ENCODE measurements at places on chromosomes 4 and X.

DNA sequence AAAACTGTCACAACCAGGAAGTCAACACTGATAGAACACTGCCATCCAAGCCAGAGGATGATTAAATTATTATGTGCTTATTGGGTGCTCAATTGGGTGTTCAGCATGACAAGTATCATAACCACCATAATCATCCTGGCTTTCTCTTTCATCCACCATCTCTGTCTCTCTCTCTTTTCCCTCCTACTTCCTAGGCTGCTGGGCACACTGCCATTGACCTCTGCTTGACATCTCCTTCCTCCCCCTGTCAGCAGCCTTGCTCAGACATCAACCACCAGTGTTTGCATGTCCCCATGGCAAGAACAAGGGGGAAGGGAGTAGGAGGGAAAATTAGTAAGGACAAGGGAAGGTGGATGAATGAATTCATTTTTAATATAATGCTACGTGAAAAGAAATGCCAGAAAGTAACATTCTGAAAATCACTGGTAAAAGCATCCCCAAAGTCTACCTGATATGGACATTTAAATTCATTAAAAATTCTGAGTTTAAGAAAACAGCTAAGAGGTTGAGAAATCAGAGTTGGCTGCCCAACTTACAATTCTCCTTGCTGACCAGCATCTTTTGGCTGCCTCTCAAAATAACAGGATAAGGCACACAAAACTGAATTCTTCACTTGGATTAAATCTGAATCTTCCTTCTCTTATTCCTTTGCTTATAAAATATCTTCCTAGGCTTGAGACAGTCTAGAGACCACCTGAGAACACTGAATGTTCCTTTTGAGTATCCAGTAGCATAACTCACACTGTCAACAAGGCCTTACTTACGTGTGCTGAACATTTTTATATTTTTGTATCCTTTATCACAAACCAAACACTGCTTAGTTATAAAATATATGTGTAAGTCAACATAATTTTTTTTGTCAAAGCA is 48.5 kb downstream of the SNCA start:
- H3K4me1 ChIP-seq, result no peaks in the 10 kb centered on the region
- no peaks in the 10 kb centered on the region for H3K27me3 ChIP-seq
- H3K27ac ChIP-seq, result no peak overlapping the region
- H3K36me3 ChIP-seq, result no peaks in the 10 kb centered on the region

- no peaks in the 10 kb centered on the region for H3K4me1 ChIP-seq
- no peak overlapping the region for H3K4me3 ChIP-seq
- H3K27me3 ChIP-seq, result peaks cover 28% of the 10 kb centered on the region
- no peak overlapping the region for H3K27ac ChIP-seq
- no peaks in the 10 kb centered on the region for H3K36me3 ChIP-seq
These were observed 3.0 kb downstream of the GIMD1 start for GRCh38 chr4:106365613-106366012.

GRCh38 chr4:150342945-150343344 is 239.0 kb upstream of the MAB21L2 start:
- no peaks in the 10 kb centered on the region for H3K4me1 ChIP-seq
- DNase-seq, result no peak
- no peak overlapping the region for H3K4me3 ChIP-seq
- H3K27ac ChIP-seq, result no peak overlapping the region

DNA sequence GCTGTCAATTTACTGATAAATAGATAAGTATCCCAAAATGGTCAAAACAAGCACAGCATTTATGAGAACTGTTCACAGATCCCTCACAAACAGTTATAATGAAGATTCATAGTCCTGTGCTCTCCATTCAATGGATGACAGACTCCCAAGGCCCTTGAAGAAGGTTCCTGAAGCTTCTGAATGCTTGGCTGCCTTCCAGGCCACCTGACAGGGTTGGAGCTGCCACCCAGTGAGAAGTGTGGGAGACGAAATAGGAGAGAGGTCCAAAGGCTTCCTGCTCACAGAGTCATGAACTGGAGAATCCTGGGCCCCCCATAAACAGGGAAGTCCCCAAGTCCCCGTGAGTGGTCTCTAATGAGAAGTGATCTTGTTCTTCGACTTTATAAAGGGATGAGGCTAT is 26.0 kb upstream of the ANXA3 start:
- H3K4me1 ChIP-seq, result no peaks in the 10 kb centered on the region
- no peak overlapping the region for H3K4me3 ChIP-seq
- no peak overlapping the region for H3K27ac ChIP-seq
- no peak for DNase-seq

DNA sequence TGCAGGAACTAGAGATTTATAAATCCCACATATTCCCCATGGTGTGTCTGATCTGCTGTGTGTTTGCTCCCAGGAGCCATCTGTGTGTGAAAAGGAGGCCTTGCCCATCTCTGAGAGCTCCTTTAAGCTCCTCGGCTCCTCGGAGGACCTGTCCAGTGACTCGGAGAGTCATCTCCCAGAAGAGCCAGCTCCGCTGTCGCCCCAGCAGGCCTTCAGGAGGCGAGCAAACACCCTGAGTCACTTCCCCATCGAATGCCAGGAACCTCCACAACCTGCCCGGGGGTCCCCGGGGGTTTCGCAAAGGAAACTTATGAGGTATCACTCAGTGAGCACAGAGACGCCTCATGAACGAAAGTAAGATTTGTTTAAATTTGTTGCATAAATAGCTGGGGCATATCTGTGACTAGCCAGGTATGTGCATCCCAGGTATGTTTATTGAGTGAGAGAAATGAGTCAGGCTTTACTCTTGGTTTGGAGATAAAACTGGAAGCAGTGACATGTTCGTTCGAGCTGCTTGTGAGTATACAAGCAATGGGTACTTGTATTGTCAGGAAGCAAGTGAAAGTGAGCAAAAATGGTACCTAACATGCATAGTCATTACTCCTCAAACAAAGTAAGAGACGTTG is 89.5 kb downstream of the PTTG2 start:
- no peak overlapping the region for H3K4me3 ChIP-seq

DNA sequence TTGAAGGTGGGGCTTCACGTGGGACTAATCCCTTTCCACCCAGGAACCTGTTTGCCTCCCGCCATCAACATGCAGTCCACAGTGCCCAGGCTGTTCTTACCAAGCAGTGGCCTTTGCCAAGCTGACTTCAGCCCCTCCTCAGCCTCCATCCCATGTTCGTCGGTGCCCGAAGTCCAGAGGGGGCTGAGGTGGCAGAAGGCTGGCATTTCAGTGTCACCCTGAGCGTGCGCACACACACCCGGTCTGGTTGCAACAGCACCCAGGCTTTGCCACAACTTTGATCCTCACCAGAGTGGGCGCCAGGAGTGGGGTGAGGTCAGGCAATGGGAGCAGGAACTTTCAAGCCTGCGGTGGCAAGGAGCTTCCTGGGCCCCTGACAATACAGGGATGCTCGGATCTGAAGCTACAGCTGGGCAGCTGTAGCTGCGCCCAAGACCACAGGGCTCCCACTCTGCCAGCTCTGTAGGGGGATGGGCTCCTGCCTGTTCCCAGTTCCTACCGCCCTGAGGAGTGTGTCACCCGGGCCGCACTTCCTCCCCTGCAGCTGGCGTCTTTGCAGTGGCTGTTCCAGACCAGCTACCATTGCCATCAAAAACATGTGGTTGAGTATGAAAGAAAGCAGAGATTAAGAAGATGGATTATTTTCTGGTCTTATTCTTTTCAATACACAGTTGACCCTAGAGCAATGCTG is 428.0 kb downstream of the EPHA5 start:
- no peak for DNase-seq
- no peaks in the 10 kb centered on the region for H3K36me3 ChIP-seq
- no peak overlapping the region for H3K4me3 ChIP-seq
- no peak overlapping the region for H3K27ac ChIP-seq

DNA sequence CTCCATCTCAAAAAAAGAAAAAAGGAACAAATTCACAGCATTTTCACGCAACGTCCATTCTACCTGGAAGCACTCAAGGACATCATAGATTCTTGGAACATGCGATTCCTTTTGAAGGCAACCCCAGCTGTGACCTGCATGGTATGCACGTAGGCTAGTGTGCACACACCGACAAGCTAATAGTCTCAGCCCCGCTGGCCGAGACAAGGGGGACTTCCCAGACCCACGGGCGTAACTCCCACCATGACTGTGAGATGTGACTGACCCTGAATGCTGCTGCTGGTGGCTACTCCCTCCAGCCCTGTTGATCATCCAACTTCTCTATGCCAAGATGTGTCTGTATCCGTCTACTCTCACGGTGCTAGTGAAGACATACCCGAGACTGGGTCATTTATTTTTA is 78.3 kb downstream of the CRLF2 start:
- DNase-seq, result no peak
- H3K4me3 ChIP-seq, result no peak overlapping the region
- no peaks in the 10 kb centered on the region for H3K4me1 ChIP-seq
- no peaks in the 10 kb centered on the region for H3K36me3 ChIP-seq
- H3K27ac ChIP-seq, result no peak overlapping the region

- no peak for DNase-seq
- no peaks in the 10 kb centered on the region for H3K27me3 ChIP-seq
- no peak overlapping the region for H3K4me3 ChIP-seq
- H3K36me3 ChIP-seq, result peaks cover 2% of the 10 kb centered on the region
- H3K4me1 ChIP-seq, result no peaks in the 10 kb centered on the region
These were observed 863.3 kb downstream of the CENPC start for GRCh38 chr4:66681962-66682361.

DNA sequence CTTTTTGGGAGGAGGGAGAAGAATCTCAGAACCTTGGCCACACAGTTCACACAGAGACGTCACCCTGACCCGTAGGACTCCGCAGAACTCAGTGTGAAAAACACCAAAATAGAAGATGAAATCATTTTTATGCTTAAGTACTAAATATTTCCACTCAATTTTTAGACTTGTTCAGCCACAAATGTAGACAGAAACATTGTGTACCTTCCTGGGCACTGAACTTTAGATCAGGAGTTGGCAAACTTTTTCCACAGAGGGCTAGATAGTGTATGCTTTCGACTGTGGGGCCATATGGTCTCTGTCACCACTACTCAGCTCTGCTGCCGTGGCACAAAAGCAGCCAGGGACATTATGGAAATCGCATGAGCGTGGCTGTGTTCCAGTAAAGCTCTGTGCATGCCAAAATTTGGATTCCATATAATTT is 61.8 kb upstream of the STOX2 start:
- no peak overlapping the region for H3K4me3 ChIP-seq
- no peaks in the 10 kb centered on the region for H3K4me1 ChIP-seq
- DNase-seq, result no peak
- H3K27ac ChIP-seq, result no peak overlapping the region

- no peaks in the 10 kb centered on the region for H3K27me3 ChIP-seq
- H3K4me1 ChIP-seq, result peaks cover 30% of the 10 kb centered on the region
- DNase-seq, result no peak
- H3K27ac ChIP-seq, result peak overlapping the region; percentile 97
- H3K4me3 ChIP-seq, result peak overlapping the region; percentile 97
These were observed 419 bp upstream of the RPGR start for GRCh38 chrX:38327775-38328081.

GRCh38 chr4:42626629-42627146 is 30.2 kb downstream of the ATP8A1 start:
- no peak overlapping the region for H3K4me3 ChIP-seq
- peaks cover 60% of the 10 kb centered on the region for H3K4me1 ChIP-seq
- no peaks in the 10 kb centered on the region for H3K27me3 ChIP-seq
- H3K27ac ChIP-seq, result peak overlapping the region; percentile 82
- peaks cover 43% of the 10 kb centered on the region for H3K36me3 ChIP-seq
- DNase-seq, result no peak

DNA sequence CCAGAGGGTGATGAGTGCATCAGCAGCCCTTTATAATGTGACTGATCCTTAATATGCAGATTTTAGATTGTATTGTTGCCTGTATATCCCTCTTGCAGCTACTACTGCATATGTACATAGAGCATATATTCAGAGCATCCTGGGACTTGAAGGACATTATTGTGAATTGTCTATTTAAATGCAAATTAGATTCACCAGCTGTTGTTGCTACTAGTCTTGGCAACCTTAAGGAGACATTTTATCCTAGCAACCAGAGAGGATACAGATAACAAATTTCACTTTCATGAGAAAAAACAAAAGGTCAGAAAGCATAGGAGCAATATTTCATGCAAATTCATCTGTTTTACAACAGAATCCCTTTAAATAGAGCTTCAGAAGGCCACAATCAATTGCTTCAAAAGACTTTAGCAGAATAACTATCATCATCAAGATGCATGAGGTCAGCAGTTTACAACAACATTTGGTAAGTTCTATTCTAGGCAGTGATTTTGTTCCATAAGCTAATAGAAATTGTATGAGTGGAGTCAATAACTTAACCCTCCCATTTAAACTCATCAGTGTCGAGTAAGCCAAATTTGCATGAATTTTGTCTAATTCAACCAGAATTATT is 148.6 kb downstream of the GC start:
- H3K27me3 ChIP-seq, result peaks cover 24% of the 10 kb centered on the region
- no peak overlapping the region for H3K27ac ChIP-seq
- no peaks in the 10 kb centered on the region for H3K36me3 ChIP-seq

Data from central memory CD8-positive, alpha-beta T cell (primary cell).